ENCODE measurements at places on chromosomes 11 and 22. TPM values are rescaled to one million over a fixed set of nuclear protein-coding genes. Genes with fewer than 3 reads are reported as not detected.

ANO3 gene
- not detected for total RNA-seq

EMID1 gene
- total RNA-seq, result not detected

OR4D5 gene
- not detected for total RNA-seq

APOA5 gene
- total RNA-seq, result not detected

SEPTIN5 gene
- 7.3 TPM for total RNA-seq

KDM4E gene
- not detected for total RNA-seq

NXPE4 gene
- total RNA-seq, result 184 TPM

PRSS23 gene
- 48.8 TPM for total RNA-seq

TBX1 gene
- total RNA-seq, result 1.1 TPM

CD3G gene
- total RNA-seq, result 2.2 TPM

AIFM3 gene
- total RNA-seq, result 150 TPM

RTN4R gene
- total RNA-seq, result 0.64 TPM

GLB1L2 gene
- total RNA-seq, result 32.1 TPM

DNA sequence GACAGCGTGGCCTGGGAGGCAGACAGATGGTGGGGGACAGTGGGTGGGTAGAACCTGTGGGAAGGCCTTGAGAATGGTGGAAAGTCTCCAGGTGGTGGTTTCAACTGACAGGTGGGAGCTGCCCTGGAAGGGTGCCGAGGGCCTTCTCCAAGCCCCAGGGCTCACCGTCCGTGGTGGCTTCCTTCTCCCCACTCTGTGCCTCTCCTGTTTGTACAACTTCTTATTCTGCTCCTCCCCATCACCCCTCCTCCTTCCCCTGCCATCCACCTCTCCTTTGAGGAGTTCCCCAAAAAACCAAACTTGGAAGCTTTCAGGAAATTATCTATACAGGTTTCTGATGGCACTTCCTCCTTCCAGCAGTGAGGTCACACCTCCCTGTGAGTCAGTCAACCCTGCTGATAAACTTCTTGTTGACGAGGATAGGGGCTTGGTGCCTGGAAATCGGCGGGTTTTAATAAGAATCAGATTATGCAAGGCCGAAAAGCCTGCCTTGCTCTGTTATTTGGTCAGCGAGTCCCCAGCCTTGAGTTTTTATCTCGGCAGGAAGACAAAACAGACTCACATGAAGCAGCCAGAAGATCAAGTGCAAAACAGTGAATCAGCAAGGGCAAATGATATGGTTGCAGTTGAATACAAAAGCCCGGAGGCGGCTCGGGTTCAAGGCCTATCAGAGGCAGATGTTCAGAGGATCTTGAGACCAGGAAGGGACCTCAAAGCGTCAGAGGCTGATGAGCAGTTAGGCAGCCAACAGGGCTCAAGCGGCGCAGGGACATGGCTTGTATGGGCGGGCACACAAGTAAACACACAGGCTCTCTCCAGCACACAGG, 9.5 kb upstream of the ST3GAL4 start:
- no peak for DNase-seq

DNA sequence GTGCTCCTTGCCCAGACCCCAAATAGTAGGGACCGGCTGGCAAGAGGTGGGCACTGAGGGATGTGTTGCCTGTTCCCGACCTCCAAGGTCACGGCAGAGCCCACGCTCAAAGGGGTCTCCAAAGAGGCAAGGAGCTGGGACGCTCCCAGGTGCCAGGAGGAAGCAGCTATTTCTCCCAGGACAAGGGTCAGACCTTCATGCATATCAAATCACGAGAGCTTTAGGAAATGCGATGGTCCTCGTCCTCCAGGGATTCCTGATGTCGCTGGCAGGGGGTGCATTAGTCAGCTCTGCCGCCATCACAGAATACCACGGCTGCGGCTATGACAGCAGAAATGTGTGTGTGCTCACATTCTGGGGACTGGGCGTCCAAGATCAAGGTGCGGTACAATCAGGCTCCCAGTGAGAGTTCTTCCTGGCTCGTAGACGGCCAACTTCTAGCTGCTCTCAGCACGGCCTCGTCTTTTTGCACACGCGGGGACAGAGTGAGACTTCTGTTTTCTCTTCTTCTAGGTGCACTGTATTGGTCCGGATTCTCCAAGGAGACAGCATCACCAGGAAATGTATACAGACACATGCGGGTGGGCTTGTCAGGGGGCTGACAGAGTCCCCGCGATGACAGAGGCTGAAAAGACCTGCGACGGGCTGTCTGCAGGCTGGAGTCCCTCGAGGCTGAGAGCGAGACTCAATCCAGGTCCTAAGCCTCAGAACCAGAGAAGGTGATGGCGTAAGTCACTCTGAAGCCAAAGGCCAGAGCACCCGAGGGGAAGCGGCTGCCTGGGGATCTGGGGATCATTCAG, 81.6 kb downstream of the SHANK2 start:
- no peak for DNase-seq

- DNase-seq, result no peak
Measured at GRCh38 chr11:91326751-91327150, 897.9 kb upstream of the FAT3 start.

- DNase-seq, result peak; percentile 14
Measured at GRCh38 chr11:122069707-122070360, 46.2 kb downstream of the BLID start.

- DNase-seq, result no peak
Measured at GRCh38 chr11:34394771-34395300, 37.0 kb upstream of the ABTB2 start.

GRCh38 chr11:44950031-44950624, 555 bp downstream of the TP53I11 start:
- peak; percentile 58 for DNase-seq

GRCh38 chr11:134393638-134394037, 18.4 kb downstream of the B3GAT1 start:
- peak; percentile 33 for DNase-seq

- no peak for DNase-seq
Measured at GRCh38 chr11:8785998-8786397, 103.4 kb downstream of the RPL27A start.

DNA sequence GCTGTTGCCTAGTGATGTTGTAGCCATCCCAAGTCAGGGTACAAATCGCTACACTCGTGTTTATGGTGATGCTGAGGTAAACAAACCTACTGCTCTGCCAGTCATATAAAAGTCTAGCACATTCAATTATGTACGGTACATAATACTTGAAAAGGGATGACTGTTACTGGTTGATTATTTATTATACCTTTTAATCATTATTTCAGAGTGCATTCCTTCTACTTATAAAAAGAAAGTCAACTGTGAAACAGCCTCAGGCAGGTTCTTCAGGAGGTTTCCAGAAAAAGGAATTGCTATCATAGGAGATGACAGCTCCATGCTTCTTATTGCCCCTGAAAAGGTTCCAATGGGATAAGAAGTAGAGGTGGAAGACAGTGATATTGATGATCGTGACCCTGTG, 652.5 kb upstream of the KIRREL3 start:
- no peak for DNase-seq

DNA sequence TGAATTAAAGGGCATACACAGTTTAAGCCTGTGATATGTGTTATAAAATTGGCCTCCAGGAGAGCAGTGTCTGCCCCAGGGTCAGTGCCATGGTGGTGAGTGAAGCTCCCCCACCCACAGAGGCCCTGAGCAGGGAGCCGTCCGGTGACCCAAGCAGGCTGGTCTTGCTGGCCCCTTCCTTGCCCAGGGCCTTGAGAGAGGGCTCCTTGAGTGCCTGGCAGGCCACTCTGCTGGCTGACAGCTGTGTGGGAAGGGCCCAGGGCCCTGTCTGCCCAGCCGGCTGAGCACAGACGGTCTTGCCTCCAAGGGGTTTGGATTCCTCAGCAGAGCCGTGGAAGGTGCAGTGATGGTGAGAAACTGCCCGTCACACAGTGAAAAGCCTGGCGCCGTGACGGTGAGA, 25.9 kb downstream of the PTDSS2 start:
- no peak for DNase-seq

DNA sequence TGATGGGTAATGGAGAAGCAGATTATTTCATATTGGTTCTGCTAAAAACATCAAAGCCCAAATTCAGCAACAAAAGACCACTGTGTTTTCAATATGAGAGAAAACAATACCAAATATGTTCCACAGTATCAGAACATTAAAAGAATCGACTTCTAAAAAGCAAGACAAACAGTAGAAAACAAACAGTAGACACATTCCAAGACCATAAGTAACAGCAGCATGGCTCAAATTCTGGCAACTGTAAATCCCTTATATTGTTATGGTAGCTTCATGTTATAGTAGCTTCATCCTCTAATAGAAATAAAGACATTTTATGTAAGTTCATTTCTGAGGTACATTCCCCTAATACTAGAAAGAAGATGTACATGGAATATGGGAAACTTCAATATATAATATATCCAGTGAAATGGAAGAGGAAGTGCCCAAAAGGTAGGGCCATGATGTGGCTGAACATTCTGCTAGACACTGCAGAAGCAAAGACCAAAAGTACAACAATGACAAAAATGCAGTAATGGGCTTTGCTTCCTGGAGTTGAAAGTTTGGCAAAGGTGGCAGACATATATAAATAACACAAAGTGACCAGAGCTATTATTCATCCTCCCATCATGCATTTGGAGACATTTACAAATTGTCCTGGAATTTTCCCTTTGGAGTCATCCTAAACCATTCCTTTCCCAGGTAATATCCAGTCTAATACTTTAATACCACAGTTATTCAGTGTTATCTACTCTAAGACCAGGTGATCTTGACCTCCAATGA, 299.9 kb downstream of the DCDC1 start:
- DNase-seq, result no peak

DNA sequence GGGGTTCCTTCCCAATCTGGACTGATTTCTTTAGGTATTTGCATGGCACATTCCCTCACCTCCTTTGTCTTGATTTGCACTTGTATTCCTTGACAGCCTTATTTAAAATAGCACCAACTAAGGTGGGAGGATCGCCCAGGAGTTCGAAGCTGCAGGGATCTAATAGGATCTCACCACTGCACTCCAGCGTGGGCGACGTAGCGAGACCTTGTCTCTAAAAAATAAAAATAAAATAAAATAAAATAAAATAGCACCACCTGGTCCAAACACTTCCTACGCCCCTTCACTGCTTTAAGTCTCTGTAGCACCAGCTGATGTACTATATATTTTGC, 775 bp downstream of the SLC2A11 start:
- DNase-seq, result no peak

DNA sequence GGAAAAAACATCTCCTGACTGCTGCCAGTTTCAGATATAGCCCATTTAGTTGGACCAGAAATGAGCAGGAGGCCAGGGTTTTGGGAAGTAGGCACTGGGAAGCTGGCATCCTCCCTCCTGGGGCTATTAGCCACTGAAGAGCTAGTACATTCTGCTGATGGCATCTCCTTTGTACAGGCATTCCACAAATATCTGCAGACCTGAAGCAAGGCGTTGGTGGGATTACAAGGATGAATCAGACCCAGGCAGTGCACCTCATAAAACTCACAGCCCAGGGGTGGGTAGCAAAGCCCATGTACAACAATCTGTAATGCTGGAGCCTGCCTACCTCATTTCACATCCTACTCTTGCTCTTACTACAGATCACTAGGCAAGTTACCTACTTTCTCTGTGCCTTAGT, 27.5 kb upstream of the POU2AF1 start:
- no peak for DNase-seq

All from transverse colon (tissue), 4 donors.